ENCODE measurements at places on chromosomes 7 and 10.

- no peak for DNase-seq
Observed at GRCh38 chr10:131730771-131731497, 169.9 kb upstream of the PPP2R2D start.

- no peak for DNase-seq
Observed at GRCh38 chr7:55438085-55438756, 73.1 kb downstream of the LANCL2 start.

DNA sequence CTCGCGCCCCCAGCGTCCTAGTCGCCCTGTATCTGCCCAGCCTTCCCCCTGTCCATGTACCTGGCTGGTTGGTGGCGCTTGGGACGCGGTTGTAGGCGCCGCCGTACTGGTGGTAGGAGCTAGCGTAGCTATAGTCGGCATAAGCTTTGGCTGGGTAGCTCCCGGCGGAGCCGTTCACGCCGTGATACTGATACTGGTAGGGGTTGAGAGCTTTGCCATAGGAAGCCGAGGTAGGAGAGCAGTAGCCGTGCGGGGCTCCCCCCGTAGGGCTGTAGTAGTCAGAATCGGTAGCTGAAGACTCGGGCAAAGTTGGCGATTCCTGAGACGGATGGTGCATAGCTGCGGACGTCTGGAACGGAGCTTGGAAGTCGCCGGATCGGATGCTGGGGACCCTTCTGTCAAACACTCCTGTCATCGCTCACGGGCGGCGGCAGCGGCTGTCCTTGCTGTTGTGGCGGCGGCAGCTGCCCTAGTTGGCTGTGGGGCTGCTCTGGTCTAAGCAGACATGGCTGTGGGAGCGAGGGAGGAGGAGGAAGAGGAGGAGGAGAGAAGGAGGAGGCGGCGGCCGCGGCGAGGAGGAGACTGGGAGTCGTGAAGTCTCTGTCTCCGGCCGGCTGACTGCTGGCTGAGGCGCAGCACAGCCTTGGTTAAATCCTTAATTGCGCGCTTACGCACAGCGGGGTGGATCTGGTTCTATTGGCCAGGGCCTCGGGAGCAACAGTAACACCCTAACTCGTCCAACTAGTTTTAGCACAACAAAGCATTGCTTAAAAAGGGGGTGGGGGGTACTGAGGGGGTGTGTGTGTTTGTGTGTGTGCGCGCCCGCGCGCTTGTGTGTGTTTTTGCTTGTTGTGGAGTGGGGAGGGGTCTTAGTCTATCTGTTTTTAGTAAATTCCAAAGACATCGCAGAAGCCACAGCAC is at the start of gene DLX5:
TSS of gene DLX5 (minus strand) at position 623 of the 921 bp plus-strand sequence. CDS start at position 415, 208 bp downstream.
- DNase-seq, result no peak

DNA sequence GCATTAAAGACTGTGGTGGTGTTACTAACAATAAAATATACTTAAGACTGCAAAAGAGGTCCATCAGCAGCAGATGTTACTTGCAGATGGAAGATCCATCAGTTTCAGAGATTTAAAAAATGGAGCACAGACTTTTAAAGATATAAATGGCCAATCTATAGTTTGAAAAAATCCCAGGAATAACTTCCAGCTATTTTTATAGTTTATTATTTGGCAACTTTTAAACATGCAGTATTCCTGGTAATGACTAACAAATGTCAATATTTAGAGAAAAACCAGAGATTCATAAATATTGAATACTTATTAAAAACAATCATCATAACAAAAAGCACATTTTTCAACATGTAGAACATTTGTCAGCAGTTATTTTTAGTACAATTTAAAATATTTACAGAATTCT is 30.7 kb downstream of the RTKN2 start:
- DNase-seq, result no peak

DNA sequence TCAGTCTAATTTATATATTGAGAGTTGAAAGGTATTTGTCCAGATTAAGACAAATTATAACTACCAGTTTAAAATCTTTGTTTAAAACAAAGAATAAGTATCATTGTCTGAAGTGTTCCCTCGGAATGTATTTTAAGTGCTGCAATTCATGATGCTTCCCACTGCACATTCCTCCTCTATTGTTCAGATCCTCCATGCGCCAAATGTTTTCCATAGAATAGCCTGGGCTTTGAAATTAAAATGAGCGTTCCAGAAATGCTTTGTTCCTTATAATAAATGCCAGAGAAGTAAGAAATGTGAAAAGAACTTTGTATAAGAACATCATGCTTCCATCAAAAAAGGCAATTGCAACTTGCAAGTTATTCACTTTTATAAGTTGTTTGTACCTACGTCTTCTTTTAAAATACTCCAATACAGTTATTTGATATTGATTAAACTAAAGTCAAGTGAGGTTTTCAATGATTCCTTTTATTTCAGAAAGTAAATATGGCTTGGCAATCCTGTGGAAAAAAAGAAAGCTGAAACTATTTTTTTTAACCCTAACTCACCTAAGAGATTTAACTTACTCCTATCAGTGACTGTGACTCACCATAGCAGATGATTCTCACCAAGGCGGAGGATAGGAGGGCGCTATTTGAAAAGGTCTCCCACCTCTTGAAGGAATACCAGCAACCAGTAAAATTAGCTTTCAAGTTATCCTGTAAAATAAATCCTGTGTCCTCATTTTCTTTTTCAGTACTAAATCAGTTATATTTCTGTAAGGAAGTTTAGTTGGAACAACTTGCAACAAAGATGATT is 85.8 kb downstream of the CTNNA3 start:
- no peak for DNase-seq

DNA sequence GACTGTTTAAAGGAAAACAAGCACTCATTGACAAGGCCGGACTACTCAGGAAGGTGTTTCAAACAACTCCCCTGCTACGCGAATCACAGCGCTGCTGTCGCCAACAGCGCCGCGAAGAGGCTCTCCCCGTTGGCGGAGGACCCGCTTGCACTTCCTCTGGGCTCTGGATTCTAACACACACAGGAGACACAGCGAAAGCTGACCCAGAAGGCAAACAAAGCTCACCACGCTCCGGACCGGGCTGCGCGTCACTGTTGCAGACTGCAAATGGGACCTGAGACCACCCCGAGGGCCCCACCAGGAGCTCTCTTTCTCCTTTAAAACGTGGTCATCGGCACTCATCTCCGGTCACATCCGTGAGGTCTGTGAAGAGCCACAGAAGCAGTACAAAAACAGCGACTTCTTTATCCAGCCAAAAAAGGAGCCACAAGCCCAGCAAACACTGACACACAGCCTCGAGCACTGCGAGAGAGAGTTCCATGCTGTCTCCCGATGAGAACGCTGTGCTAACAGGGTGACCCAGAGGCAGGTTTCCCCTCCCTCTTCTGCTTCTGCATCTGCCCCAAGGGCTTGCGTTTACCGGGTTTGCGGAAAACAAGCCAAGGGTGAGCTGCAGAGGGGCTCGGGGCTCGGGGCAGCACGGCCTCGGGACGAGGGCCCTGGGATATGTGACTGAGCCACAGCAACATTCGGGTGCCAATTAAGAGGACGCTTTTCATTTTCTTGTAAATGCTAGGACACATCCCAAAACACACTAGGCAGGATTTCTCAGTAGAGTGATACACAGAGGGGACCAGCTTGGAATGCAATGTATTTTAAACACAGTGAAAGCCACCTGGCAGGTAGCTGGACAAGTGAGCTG is 41.3 kb downstream of the AMZ1 start:
- DNase-seq, result no peak

DNA sequence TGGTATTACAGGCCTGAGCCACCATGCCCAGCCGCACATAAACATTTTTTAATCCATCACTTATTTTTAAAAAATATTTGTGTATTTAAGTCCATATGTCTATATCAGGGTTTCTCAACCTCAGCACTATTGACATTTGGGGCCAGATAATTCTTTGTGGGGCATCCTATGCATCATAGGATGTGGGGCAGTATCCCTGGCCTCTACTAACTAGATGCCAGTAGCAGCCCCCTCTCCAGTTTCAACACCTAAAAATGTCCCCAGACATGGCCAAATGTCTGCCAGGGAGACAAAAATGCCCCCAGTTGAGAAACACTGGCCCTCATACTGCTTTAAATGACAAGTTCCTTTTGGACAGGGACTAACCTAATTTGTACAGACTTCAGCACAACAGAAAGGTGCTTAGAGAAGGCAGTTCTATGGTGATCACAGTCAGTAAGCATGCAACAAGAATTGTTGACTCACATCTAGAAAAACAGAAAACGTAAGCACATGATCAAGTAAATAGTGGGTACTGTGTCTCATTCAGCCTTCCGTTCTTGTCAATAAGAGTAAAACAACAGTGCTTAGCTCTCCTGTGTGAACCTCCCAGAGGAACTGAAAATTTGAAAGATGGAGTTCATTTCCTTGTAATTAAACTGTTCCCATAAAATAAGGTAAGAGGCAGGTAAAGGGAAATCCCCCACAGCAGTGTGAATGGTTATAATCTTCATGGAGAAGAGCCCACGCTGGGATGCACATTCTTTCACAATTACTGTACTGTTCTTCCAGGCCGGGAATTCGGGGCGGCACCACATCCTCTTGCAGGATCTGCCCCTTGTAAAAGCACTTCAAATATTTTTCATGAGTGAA is 17.3 kb upstream of the ADRB1 start:
- no peak for DNase-seq

DNA sequence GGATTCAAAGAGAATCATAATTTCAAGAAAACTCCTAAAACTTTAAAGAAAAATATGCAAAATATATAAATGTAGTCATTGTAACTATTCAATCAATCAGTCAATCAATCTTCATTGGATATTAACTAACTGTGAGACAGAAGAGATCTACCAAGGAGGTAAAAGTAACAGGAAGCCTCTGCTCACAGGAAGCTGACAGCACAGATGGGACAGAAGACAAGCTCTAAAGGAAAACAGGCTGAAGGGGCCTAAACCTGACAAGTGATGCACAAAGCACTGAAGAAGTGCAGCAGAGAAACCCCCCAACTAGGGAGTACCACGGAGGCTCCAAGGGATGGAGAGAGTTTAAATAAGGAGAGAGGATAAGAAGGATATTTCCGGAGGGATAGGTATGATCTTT is 173.0 kb downstream of the SKAP2 start:
- DNase-seq, result no peak

GRCh38 chr7:82805527-82805960 is 357.1 kb downstream of the PCLO start:
- DNase-seq, result no peak

DNA sequence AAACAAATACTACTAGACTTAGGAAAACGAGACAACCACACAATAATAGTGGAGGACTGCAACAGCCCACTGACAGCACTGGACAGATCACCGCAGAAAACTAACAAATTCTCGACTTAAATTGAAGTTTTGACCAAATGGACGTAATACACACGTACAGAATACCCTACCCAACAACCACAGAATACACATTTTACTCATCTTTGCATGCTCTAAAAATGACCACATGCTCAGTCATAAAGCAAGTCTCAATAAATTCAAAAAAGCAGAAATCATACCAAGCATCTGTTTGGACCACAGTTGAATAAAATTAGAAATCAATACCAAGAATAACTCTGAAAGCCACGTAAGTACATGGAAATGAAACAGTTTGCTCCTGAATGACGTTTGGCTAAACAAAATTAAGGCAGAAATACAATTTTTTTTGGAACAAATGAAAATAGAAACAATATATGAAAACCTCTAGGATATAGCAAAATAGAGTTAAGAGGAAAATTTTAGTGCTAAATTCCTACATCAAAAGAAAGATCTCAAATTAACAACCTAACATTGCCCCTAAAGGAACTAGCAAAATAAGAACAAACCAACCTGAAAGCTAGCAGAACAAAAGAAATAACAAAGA is 30.6 kb downstream of the MAPK8 start:
- DNase-seq, result no peak

DNA sequence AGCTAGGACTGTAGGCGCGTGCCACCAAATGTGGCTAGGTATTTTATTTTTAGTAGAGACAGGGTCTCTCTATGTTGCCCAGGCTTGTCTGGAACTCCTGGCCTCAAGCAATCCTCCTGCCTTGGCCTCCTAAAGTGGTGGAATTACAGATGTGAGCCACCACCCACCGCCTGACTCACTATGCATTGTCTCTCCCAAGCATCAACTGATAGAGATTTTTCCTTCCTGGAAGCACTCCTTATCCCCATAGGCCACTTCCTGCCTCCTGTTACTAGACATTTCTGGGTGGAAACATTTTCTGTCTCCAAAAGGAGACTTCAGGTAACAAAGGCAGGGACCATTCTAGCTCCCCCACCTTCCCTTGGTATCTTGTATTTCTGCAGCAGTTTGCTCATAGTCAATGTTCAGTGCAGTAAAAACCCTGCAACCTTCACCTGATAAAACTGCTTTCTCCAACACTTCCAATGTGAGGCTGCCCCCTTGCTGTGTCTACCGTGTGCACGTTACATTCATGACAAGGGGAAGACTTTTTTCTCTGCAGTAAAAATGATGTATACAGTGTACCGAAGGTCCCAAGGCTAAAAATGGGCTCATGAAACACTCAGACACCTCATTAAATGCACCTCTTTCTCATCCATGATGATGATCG is 84.9 kb downstream of the NHLRC2 start:
- DNase-seq, result no peak

DNA sequence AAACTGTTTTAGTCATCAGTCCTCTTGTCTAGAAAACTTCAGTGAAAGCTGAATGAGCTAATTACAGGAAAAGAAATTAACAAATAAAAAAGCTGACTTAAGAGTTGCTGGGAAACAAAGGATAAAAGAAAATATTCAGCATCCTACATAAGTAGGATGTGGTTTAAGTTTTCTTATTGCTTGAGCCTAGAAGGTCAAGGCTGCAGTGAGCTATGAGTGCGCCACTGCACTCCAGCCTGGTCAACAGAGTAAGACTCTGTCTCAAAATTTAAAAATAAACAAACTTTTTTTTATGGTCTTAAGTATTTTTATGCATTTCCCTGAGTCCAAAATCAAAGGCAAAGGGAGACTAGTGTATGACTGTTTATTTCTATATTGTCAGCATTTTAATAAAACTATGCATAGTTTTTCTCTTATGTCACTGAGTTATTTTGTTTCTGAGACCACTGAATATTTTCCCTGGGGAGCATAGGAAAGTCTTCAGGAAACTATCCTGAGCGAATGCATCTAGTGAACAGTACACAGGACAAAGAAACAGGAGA is 40.0 kb upstream of the LRRN3 start:
- no peak for DNase-seq

- DNase-seq, result no peak
Observed at GRCh38 chr7:46616636-46617035, 695.6 kb upstream of the IGFBP3 start.

DNA sequence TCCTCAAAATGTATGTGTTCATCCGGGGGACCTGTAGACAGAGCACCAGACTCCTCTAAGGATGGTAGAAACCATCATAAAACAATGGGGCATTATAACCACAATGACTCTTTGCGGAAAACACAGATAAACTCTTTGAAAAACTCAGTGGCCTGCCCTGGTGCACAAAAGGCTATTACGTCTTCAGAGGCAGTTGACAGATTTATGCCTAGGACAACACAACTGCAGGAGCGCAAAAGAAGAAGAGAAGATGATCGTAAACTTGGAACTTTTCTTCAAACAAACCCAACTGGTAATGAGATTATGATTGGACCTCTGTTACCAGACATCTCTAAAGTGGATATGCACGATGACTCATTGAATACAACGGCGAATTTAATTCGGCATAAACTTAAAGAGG is 6.0 kb downstream of the RBM48 start:
- no peak for DNase-seq

GRCh38 chr10:60914690-60915141 is 29.3 kb downstream of the RHOBTB1 start:
- DNase-seq, result no peak
